ENCODE measurements at places on chromosomes 2 and 18. TPM values are rescaled to one million over a fixed set of nuclear protein-coding genes. Genes with fewer than 3 reads are reported as not detected.

GRCh38 chr2:234174742-234175141, 124.2 kb downstream of the SPP2 start:
- DNase-seq: no peak

DNA sequence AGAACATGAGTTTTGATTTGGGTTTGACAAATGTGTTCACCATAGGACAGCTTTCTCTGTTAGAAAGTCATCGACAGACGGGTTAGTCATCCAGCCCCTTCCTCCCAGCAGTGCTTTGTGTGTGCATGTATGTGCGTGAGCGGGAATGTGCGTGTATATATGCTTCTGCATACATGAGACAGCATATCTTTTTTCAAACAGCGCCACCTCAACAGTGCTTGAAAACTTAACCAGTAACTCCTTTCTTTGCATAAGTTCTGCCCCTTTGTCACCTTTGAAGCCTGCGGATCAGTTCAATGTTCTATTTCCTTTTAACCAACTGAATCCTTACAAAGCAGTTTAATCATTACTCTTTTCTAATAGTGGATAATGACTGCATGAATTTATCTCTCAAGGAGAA, 351.4 kb downstream of the LPIN1 start:
- no peak for DNase-seq

DNA sequence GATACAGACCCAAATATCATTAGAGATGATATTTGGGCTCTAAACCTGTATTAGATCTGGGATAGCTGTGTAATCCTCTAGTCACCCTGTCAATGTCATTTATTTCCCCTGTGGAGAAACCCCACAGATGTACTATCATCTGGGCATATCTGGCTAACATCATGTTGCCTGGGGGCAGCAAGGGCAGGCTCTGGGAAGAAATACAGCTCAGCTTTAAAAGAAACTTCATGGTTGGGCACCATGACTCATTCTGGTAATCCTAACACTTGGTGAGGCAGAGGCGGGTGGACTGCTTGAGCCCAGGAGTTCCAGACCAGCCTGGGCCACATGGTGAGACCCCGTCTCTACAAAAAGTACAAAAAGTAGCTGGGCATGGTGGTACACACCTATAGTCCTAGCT, 282.5 kb downstream of the SLC8A1 start:
- no peak for DNase-seq

DNA sequence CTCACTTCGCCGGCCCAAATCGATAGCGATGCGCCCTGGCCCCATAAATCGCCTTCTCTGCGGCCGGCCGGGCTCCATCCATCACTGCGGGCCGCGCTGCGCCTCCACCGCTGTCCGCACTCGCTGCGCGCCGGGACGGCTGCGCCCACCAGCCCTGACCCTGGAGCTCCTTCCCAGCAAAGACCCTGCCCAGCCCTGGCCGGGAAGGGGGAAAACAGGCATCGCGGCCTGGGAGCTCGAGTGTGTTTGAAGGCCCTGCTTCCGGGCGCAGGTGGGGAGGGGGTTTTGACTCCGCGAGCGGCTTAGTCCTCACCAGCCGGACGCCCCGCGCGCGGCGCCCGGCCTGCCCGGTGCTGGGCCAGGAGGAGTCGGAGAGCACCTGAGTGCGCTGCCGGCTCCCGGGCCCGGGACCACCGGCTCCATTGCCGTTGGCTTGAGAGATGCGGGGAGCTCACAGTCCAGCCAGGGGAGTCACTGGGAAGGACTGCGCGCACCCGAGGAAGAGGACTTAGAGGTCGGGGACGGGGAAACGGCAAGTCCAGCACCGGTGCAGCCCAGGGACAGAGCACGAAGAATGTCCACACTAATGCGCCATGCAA, 1.1 kb downstream of the PAX8 start:
- no peak for DNase-seq

DNA sequence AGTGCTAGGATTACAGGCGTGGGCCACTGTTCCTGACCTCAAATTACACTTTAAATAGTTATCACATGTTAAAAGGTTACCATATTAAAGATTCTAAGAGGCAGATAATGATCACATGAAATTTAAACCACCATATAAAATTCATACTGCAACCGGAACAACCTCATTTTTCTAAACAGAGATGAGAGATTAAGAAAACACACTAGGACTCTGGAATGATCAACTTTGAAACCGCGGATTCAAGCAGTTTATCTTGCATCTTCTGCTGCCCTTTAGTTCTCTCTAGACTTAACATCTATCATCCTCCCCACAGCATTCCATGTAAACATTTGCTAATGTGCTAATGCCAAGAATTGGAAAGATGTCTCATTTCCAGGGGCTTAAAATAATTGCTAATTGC, 115.8 kb downstream of the PIGN start:
- no peak for DNase-seq

- no peak for DNase-seq
Measured at GRCh38 chr2:210842896-210843295, 286.5 kb downstream of the CPS1 start.

DNA sequence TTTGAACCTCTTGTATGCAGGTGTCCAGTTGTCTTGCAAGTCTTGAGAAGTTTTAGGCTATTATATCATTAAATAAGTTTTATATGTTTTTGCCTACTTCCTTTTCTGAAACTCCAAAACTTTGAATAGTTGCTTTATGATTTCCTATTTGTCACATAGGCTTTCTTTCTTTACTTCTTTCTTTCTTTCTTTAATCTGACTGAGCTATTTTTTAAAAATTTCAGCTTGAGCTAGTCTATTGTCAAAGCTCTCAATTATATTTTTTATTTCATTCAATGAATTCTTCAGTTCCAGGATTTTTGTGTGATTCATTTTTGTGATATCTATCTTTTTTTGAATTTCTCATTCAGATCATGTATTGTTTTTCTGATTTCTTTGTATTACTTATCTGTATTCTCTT, 102.1 kb upstream of the TMEM178A start:
- no peak for DNase-seq

- DNase-seq: no peak
Measured at GRCh38 chr2:37589298-37589697, 82.1 kb downstream of the CDC42EP3 start.

- DNase-seq: no peak
Measured at GRCh38 chr2:192215096-192215877, 20.6 kb upstream of the TMEFF2 start.

GRCh38 chr2:230134496-230135129, 65.9 kb upstream of the SLC16A14 start:
- DNase-seq: no peak

GRCh38 chr2:2575181-2575577, 244.1 kb upstream of the MYT1L start:
- no peak for DNase-seq

DNA sequence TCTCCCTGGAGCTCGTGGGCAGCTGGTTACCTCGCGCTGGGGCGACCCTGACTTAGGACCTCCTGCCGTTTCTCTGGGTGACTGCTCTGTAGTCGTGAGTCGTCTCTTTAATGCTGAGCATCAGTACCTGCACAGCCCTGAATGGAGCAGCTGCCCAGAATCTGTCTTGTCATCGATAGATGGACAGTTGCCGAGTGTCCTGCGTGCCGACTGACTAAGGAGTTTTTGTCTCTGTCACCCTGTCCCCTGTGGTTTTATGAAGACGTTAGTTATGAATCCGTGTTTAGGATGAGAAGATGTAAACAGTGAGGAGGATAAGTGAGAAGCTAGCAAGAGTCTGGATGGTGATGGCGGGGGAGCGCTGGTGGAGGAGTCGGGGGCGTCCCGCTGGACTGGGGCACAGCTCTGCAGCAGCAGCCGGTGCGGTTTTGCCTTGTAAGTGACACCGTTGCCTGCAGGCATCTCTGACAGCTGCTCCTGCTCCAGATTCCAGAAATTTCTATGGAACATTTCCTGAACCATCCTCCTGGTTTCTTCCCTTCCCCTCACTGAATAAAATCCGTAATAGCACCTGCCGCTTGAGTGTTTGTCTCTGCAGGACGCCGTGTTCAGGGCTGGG, 13.3 kb downstream of the AGAP1 start:
- DNase-seq: no peak

- DNase-seq: no peak
Measured at GRCh38 chr18:23864624-23865023, 149.9 kb upstream of the TTC39C start.

- DNase-seq: no peak
Measured at GRCh38 chr2:96537734-96538486, 1.4 kb downstream of the ARID5A start.

DNA sequence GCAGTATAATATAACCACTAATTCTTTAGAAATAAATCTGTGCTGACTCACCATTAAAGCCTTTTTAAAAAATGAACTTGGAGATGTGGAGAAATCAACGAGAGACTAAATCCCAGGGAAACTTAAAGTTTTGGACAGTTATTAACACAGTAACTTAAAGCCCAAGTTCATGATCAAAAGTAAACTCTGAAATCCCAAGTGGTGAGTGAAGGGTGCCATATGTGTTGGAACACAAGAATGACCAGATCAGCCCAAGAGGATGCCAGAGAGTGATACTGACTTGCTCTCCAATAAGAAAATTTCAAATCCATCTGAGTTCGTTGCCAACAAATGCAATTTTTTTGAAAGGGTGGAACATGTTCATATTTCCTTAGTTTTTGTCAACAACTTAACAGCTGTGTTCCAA, 838.1 kb upstream of the ACVR2A start:
- DNase-seq: no peak

- DNase-seq: no peak
Measured at GRCh38 chr2:21498016-21498415, 374.2 kb downstream of the TDRD15 start.

DNA sequence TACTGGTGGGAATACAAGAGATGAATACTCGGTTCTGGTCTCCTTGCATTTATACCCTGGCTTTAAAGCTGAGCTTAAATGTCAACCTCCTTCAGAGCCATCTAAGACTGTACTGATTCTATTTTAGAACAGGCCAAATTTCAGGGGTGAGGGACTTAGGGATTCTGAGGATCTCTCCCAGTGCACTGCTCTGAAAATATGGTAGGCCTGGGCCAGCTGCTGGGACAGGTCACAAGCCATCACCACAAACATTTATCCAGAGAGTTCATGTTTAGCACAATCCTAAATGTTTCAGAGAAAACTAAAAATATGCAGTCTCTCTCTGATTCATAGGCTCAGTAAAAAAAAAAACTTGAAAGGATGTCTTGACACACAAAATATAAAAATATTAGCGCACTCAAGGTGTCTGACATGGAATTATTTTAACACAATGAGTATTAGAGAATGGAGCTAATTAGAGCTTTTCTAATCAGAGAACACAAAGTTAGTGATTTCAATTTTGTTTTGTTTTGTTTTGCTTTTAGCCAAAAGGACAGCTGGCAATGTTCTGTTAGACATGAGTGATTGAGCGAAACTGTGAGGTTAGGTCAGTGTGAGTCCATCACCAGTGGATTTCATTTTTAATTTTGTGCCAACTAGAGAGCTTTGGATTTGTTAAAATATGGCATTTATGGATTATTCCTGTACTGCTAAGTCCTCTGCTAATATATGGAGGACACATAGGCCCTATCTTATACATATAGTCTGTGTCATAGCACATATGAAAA, 38.8 kb downstream of the MFSD6 start:
- DNase-seq: no peak

GRCh38 chr2:104582471-104582870, 271.4 kb upstream of the POU3F3 start:
- no peak for DNase-seq

GRCh38 chr2:38418735-38419134, 41.7 kb upstream of the ATL2 start:
- DNase-seq: no peak

GRCh38 chr2:180980943-180981911, 822 bp downstream of the UBE2E3 start:
- DNase-seq: peak; percentile 44

DNA sequence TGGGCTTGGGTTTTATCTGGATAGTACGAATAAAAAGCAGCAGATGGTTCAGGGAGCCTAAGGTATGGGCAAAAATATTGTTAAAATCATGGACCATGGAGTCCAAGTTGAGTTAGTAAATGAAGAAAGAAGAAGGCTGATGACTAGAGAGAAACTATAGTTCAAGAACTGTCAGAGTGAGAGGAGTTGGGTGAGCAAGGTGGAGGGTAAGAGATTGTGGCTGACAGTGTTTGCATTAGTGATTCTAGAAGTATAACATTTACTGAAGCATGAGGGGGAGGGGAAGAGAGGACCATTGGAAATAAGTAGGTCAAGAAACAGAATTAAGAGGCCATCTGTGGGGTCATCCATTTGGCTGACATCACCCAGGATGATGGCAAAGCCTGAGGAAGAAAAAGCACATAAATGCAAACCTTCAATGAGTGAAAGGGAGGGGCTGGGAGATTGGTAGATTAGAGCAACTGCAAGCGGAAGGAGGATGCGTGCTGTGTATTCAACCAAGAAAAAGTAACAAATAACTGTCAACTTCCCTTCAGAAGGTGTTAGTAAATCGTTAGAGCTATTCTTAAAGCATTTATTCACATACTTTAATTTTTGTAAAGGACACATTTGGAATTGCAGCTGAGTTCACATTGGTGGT, 392.8 kb downstream of the TSN start:
- no peak for DNase-seq

DNA sequence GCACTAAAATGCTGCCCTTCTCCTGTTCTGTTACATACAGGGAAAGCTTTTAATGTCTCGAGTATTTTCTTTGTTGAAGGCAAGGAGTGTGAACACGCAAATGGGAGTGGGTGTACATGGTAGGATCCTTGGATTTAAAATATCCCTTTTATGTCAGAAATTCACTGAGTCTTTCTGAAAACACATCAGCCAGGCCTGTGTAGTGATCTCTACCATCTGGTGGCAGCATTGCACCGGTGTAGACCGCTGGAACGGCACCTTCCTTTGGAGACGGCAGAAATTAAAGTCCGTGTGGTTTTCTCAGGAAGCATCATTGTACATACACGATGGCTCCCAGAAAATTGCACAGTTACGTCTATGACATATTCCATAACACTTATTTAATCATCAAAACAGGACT, 515.8 kb downstream of the GALR1 start:
- no peak for DNase-seq

DNA sequence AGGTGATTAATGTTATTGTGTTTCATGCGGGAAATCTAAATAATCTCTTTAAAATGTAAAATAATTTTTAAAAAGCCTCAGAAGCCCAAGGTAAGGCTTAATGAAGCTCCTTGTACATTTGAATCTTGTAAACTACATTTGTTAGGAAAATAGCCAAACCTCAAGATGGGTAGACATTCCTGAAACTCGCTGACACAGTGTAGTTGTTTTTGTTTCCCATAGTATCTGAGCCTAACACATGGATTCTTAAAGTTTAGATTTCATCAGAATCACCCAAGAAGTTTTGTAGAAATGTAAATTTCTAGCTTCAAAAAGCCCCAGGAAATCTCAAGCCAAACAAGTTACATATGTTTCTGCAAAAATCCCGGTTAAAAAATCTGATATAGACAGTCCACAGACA, 1221.1 kb upstream of the ACVR2A start:
- DNase-seq: no peak

GRCh38 chr2:200509235-200509611, 645 bp downstream of the KCTD18 start:
- DNase-seq: peak; percentile 34

COLEC11 gene
- total RNA-seq: 2.9 TPM

ITSN2 gene
- 41.2 TPM for total RNA-seq

TUBB8B gene
- not detected for total RNA-seq

CRYGC gene
- not detected for total RNA-seq

OTX1 gene
- not detected for total RNA-seq

ZNF804A gene
- total RNA-seq: not detected

CCDC150 gene
- 0.97 TPM for total RNA-seq

LMAN1 gene
- 48.1 TPM for total RNA-seq

SCN2A gene
- total RNA-seq: 0.05 TPM

NETO1 gene
- total RNA-seq: not detected

THADA gene
- total RNA-seq: 14.2 TPM

LCT gene
- total RNA-seq: not detected

ALK gene
- 0.16 TPM for total RNA-seq
